ENCODE measurements at places on chromosomes 7 and 10.

DNA sequence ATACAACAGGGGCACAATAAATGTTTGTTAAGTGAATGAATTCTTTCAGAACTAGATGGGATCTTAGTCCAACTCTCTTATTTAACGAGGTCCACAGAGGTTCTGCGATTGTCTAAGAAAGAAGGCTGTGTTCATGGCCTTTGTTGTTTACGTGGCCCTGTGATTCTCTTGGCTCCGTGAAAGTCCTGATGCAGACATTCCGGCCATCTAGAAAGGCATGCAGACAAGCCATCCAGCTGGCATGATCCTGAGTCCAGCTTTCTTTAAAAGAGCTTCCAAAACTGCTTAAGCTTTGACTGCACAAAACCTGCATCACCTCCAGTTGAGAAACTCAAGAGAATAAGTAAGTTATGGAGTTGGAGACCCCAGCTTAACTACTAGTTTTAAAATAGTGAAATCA is 26.0 kb downstream of the EGFR start:
- no peak for DNase-seq

- DNase-seq: no peak
These were observed 44.9 kb downstream of the MINDY4 start for GRCh38 chr7:30815951-30816644.

GRCh38 chr10:110534571-110534970 is 32.9 kb upstream of the SMC3 start:
- DNase-seq: no peak

DNA sequence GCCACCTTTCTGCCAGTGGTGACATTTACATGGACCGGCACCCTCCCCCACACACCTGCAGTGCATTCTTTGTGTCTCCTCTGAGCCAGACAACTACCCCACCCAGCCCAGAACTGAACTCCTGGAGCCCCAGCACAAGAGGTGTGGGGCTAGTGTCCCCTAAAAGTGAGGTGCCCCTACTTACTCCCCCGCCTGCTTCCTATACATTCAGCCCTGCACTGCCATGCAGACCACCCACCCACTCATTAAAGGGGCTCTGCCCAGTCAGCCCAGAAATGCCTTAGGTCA is 1.9 kb downstream of the SAP25 start:
- DNase-seq: no peak

DNA sequence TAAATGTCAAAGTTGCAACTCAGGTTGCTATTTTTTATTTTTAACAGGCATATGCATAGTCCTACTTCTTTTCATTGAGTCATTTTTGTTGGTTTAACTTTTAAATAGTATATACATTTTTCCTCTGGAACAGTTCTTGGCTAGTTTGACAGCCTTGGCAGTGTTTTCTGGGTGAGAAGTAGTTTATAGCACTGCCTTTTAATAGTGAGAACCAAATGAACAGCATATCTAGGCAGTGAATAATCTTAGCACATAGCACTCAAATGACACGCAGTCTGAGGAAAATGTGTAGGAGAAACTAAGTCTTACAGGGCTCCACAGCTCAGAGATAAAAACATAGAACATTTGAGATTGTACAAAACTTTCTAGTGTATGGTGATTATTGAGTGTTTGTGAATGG is 265.5 kb upstream of the POT1 start:
- DNase-seq: no peak

DNA sequence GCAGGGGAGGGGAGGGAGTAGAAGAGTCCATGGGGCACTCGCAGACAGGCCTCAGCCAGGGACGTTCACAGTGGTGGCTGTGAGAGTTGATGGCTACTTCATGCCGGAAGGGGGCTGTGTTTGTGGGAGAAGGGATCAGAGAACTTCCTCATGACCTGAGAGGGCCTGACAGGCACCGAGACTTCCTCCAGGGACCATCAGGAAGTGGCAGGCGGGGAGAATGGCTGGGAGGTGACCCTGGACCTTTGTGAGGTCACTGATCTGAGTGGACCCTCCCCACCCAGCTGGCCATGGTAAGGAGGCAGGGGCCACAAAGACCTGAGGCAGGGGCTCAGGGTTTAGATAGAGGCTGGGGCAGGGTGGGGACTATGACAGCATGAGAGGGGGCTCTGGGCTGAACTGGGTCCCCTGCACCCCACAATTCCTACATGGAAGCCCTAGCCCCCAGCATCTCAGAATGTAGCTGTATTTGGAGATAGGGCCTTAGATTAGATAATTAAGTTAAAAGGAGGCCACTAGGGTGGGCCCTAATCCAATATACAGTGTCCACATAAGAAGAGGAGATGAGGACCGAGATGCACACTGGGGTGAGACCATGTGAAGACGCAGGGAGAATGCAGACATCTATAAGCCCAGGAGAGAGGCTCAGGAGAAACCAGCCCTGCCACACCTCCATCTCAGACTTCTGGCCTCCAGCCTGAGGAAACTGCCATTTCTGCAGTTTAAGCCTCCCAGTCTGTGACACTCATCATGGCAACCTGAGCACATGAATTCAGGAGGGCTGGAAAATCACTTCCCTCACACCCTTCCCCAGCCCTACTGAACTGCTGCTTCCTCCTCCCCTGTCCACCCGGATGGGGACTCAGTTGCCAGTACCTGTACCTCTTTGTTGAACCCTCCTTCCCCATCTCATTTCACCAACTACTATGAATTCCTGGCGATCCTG is 273.9 kb upstream of the ZNF32 start:
- no peak for DNase-seq

- DNase-seq: no peak
These were observed 45.3 kb upstream of the GTF2I start for GRCh38 chr7:74612015-74612829.

DNA sequence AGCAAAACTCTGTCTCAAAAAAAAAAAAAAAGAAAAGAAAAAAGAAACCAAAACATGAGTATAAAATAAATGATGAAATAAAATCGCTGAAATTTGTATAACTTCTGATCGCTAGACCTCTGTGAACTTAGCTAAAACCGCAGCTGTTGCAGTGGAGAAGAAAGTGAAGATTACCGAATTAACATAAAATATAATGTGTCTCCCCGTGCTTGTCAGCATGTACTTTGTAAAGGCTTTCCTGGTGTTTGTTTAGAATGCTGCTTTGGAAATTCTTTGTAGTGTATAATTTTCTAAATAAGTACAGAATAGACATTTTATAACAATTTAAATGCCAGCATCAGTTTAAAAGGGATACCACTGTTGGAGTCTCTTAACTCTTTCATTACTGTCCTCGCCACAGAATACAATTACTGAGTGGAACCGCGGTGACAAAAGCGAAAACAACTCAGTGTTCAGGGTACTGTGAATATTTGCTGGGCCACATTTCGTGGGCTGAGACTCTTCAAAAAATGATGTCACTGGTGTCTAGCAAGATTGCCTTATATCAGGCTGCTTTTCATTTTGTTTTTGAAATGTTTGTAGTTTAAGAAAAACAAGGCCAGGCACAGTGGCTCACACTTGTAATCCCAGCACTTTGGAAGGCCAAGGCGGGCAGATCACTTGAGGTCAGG is 167.7 kb downstream of the NSUN6 start:
- no peak for DNase-seq

DNA sequence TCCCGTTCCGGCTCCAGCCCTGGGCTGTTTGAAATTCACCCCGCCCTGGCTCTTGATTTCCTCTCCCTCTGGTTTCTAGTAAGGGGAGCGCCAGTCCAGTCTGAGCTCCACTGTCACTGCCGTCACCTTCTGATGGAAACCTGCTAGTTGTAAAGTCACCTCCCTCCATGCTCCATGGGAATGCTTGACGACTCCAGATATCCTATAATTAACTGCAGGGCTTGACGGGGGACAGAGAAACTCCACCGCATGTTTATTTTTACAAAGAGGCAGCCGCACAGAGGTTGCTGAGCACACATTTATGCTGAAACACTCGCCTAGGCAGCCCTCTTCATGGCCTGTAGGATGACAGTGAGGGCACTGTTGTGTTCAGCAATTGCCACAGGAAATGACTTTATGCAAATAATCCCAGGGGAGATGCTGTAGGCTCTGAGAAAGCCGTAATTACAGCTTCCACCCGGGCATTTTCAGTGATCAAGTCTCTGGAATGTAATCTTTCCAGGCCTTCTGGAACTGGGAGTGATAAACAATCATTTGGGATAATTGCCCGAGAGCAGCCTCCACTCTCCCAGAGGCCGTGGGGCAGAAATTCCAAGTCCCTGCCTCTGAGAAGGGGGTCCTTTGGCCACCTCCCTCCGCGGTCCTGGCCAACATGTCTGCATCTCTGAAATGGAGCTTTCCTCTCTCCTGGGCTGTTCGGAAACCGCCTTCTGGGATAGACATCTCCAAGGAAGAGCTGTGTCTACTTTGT is 300.5 kb downstream of the KLF6 start:
- DNase-seq: no peak

DNA sequence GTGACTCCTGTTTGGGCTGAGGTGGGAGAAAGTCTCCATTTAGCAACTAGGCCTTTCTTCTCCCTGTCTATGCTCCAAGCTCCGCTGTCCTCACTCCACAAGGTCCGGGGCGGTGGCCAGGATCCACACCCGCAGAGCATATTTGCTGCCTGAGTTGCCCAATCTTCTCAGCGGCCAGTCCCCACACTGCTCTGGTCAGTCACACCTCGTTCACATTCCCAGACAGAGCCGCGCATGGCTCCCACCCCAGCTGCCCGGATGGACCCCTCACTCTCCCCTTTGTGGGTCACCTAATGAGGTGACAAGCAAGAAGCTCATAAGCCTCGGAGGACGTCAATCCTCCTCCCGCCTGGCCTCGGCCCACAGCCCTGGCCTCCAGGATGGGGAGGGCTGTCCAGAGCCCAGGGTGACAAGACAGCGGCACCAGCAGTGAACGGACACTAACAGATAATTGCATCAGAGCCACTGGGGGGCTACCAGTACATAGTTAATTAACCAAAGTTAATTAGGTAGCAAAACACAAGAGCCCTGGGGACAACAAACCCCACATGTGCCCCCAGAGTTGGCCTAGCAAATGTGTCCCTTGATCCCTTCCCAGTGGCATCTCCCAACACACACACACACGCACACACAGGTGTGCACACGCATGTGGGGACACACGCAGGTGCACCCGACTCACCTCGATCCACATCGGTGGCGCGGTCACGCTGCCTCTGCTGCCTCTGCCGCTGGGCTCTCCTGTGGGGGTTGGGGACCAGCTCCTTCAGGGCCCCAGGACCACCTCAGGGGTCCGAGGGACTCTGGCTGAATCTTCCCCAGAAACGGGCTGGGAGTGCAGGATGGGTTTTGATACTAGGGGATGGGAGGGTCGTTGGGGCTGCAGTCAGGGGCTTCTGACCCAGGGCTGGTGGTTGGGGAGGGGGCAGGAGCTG is 11.8 kb downstream of the EPHA1 start:
- DNase-seq: no peak

DNA sequence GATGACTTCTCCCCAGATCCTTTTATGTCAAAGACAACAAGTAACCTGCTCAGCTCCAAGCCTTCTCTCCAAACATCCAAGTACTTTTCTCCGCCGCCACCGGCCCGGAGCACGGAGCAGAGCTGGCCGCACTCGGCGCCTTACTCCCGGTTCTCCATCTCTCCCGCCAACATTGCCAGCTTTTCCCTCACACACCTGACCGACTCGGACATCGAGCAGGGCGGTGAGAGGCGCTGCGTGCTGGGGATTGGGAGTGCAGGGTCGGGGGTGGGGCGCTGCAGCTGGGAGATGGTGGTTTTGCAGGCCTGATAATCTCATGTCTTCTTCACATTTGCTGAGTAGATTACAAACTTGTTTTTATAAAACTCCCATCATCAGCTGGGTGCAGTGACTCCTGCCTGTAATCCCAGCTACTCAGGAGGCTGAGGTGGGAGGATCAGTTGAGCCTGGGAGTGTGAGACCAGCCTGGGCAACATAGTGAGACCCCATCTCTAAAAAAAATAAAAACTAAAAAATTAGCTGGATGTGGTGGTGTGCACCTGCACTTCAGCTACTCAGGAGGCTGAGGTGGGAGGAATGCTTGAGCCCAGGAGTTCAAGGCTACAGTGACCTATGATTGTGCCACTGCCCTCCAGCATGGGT is 7.2 kb upstream of the BHLHA15 start:
- DNase-seq: no peak

GRCh38 chr7:99601656-99602310 is 3.7 kb downstream of the TMEM225B start:
- DNase-seq: no peak

- no peak for DNase-seq
These were observed 61.0 kb downstream of the DAGLB start for GRCh38 chr7:6386779-6387178.

DNA sequence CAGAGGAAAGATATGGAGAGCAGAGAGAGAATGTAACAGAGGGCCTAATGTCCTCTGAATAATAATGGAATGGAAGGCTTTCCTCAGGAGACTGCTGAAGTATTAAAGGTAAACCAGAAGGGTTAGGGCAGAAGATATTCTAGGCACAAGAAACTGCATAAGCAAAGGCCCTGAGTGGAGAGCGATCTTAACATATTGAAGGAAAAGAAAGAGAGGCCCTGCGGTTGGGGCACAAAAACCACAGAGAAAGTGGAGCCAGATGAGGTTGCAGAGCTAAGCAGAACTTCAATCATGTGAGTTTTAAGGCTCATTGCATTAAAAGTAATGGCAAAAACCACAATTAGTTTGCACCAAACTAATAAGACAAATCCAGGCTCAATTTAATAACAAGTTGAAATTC is 115.8 kb upstream of the VSTM2A start:
- DNase-seq: no peak

DNA sequence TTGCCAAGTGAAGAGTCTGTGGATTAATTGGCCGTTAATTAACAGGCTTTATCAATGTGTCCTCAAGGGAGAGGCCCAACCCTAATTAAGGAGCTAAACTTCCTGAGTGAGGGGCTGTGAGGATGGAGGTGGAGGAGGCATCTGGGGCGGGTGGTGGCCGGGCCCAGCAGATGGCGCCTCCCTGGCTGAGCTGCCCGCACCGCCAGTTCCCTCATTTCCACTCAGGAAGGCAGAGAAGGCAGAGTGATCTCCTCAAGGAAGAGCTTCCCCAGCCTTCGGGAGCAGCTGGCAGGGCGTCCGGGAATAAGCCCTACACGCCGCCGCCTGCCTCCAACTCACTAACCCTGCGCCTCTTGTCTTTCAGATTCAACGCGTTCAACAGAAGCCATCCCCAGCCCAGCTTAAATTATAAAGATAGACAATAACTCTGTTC is 112.2 kb downstream of the CYTH3 start:
- peak; percentile 24 for DNase-seq

- no peak for DNase-seq
These were observed 329.0 kb downstream of the RNLS start for GRCh38 chr10:88254091-88254490.

DNA sequence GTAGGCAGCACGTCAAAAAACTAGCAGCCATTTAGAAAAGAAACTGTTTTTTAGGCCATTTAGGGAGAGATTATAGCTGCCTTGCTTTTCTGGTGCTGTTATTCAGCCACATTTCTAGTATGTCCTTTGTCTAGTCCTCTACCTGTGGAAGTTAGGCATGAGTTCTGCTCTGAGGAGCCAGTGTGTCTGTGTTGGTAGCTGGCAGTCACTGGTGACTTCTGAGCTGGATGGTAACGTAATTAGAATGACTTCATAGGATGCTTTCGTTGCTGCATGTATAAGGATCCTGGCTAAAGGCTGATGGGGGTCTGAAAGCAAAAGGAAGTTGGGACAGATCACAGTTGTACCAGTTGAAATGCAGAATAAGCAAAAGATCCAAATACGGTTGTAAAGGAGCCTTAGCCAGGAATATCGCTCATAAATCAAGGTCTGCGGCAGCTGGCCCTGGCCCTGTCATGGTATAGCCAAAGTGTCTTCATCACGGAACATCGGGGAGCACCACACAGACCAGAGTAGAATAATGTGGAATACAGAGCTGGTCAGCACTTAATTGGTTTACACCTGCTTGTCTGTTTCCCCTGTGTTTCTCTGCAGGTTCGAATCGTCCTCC is 226.7 kb downstream of the EXOC4 start:
- DNase-seq: no peak

All from CD4-positive, alpha-beta T cell treated with Interleukin-17A for 4 hours (primary cell).